ENCODE measurements at places on chromosomes 5 and 9.

DNA sequence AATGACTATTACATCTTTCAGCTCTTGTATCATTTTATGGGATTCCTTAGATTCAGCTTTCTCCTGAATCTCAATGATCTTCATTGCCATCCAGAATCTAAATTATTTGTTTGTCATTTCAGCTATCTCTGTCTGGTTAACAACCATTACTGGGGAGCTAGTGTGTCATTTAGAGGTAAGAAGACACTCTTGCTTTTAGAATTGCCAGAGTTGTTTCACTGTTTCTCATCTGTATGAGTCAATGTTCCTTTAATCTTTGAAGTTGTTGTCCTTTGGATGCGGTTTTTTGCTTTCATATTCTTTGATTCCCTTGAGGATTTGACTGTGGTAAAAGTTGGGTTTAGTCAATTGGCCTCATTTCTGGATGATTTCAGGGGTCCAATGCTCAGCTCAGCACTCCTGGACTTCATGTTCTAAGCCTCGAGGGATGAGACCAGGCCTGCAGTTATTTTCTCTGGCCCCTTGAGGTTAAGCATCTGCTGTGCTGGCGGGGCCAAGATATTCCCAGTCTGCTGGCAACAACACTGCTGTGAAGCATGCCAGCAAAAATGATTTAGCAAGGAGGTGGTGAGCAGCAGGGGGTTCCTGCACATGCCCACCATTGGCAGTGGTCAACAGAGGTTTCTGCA lies 102.4 kb upstream of the PCSK5 start:
- no peak for DNase-seq

DNA sequence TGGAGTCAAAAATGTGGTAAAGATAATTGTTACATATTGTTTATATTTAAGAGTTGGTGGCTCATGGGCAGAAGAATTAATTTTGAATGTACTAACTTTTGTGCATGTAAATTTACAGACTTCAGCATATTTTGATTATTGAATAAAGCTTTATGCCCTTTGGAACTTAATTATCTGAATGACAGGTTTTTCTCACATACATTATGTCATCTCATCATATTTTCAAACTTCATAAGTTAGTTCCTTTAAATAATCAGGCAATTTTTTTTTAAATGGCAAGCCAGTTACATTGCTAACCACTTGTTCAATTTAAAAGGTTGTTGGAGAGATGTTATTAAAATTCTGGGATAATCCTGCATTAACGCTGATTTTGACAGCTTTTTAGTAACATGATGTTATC lies 184.6 kb upstream of the EDIL3 start:
- no peak for DNase-seq

DNA sequence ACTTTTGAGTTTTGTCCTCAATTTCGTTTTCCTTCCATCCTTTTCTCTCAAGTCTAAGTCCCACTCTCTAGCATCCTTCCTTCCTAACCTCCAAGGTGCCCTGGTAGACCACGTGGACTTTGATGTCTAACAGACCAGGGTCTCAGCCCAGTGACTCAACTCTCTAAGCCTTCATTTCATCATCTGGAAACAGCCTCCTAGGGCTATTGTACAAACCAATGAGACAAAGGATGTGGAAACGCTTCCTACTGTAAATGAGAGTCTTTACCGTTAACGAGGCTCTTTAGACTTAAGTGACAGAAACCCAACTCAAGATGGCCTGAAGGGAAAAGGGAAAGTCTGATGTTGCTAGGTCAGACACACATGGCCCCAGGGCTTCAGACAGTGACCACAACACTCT lies 49.2 kb upstream of the CPLX2 start:
- no peak for DNase-seq

DNA sequence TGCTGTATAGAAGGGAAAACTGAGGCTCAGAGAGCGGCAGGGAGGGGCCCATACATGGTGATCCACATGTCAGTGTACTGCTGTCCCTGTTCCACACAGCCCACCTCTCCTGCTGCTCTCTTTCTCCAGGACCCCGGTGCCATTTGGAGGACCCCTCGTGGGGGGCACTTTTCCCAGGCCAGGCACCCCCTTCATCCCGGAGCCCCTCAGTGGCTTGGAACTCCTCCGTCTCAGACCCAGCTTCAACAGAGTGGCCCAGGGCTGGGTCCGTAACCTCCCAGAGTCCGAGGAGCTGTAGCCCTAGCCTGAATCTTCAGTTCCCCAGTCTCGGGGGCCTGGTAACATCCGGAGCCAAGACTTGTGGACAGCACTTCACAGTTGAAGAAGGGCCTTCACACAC lies 15.5 kb downstream of the MYOZ3 start:
- DNase-seq: no peak

DNA sequence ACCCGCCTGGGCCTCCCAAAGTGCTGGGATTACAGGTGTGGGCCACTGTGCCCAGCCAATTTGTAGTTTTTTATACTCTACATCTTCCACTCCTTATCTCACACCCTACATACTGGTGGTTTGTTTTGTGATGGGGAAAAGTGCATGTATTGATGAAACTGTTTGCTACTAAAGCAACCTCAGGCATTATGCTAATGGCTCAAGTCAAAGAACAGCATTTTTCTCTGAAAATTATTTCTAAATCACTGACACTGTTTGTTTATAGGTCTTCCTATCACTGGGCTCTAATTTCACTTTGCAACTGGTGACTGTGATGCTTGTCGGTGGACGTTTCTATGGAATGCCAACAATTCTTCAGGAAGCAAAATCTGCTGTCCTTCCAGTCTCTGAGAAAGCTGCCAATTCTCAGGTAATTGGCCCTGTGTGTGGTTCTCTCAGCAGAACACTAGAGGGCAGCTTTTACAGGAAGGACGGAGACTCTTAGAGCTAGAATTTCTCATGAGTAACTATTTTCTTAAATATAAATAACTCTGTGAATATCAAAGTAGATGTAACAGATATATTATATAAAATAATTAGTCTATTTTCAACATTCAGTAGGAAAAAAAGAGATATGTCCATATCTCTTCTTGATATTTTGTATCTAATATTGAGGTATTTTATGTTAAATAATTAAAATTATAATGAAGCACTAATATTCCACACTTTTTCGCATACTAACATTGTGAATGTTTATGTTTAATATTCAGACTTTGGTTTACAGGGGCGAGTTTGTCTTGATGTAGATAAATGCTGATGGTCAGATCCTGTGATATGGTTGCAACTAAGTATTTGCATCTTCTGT lies 244.1 kb downstream of the ADGRV1 start:
- peak; percentile 57 for DNase-seq

GRCh38 chr5:142740474-142741242 lies 29.5 kb upstream of the ARHGAP26 start:
- no peak for DNase-seq

DNA sequence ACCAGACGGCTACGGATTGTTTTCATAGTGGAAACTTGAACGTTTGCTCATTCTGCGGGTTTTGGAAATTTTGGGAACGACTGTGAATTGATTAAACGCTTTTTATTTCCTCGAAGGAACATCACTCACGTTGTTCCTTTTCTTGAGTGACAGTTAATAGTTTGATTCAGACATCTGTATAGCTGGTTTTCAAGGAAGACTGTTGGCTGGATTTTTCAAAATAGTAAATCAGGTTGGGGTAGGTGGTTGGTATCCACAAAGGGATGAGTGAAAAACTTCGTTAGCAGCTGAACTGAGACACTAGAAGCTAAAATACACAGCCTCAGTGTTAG lies 1.1 kb downstream of the TGFBR1 start:
- no peak for DNase-seq

- DNase-seq: no peak
Observed at GRCh38 chr5:134327327-134327726, 39.6 kb downstream of the CDKL3 start.

DNA sequence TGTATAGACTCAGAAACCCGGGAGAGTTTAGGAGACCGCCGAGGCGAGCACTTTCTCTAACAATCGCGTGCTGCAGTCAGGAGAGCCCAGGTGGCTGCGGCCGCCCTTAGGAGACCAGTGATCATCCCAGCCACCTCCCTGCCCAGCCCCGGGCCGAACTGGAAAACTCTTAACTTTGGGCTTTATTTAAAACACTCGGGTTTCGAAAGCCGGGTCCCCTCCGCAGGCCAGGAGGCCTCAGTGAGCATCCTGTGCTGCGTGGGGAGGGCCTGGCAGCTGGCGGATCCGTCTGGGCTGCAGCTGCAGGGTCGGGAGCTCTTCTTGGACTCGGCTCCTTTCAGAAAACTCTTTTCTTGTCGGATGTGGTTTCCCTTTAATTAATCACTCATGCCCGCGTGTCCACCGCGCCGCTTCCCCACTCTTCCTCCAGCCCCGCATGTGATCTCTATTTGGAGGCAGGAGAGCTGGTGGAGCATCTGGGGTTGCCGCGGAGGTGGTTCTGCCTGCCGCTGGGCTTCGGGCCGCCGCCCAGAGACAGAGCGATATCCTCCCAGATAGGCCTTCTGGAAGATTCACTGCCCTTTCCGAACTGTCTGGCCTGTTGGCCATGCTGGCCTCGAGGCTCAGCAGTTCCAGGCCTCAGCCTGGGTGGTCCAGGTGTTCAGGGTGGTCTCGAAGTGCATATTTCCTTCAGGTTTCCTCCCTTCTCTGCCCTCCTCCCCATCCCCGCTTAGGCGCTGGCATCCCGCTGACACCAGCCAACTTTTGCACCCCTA lies 59.5 kb downstream of the TMEM174 start:
- DNase-seq: no peak

DNA sequence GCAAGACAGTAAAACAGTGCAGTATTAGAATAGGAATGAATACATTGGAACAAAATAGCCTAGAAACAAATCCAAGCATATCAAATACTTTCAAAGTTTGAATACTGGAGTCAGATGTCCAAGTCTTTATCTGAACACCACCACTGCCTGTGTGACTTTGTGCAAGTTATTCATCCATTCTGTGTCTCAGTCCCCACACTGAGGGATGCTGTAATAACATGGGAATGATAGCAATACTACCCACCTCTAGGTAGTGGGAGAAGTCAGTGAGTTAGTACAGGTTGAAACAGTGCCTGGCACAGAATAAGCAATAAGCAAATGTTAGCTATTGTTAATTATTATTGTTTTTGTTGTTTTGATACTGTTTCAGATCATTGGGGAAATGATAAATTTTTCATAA lies 130.9 kb downstream of the SUSD1 start:
- no peak for DNase-seq

DNA sequence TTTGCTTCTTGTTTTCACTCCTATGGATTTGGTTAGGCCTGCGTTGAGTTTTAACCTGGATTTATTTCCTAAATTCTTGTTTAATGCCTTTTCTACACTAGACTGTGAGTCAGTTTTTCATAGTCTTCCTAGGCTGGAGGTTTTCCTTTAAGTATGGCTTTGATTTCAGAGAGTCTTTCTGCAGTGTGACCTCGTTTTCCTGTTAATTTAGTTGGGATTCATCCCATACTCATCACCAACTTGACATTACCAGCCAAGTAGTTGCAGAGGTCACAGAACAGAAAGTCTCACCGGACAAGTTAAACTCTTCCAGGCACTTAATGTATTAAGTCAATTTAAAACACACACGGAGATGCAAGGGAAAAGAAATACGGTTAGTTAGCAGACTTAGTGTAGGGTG lies 29.7 kb upstream of the AUH start:
- no peak for DNase-seq

Data from HuH-7 (cell line).